ENCODE measurements at places on chromosomes 4 and X.

- DNase-seq = no peak
These were observed 1122.9 kb upstream of the PCDH10 start for GRCh38 chr4:132026166-132026565.

DNA sequence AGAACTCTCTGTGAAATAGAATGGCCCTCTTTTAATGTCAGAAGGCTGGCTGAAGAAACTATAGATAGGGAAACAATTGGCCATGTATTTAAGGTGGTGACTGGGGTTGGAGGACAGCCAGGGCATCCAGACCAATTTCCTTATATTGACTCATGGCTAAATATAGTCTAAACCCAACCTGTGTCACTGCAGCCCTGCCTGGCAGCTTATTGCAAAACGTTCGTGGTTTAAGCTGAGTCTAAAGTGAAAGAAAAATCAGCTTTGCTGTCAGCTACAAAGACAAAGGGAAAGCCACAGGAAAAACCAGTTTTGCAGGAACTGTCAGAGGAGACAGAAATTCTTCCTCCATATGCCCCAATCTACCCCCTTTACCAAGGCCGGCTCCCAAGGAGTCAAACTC, 902.8 kb upstream of the NDST4 start:
- DNase-seq = no peak

DNA sequence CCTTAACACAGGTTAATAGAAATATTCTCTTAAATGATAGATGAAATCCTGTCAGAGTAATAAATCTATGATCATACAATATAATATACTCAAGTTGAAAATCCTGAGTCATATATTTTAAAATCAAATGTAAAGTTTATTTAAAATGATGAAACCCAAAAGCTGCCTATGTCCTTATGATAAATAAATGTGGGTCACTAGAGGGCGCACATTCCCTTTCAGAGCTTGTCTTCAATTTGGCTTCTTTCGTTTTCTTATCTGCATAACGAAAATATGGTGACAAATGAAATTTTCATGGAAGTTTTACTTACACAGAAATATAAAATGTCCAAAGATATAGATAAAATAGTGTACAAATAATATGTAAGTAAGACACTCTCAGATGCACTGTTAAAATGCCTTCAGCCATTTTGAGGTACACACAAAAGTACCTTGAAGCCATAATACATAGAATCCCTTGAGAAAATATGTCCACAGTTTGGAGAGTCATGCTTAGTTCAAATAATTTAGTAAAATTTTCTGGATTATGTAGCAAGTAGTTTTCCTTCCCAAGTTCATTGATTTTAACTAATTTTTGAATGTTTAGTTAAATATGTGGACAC, 680.4 kb downstream of the DMD start:
- DNase-seq = no peak

DNA sequence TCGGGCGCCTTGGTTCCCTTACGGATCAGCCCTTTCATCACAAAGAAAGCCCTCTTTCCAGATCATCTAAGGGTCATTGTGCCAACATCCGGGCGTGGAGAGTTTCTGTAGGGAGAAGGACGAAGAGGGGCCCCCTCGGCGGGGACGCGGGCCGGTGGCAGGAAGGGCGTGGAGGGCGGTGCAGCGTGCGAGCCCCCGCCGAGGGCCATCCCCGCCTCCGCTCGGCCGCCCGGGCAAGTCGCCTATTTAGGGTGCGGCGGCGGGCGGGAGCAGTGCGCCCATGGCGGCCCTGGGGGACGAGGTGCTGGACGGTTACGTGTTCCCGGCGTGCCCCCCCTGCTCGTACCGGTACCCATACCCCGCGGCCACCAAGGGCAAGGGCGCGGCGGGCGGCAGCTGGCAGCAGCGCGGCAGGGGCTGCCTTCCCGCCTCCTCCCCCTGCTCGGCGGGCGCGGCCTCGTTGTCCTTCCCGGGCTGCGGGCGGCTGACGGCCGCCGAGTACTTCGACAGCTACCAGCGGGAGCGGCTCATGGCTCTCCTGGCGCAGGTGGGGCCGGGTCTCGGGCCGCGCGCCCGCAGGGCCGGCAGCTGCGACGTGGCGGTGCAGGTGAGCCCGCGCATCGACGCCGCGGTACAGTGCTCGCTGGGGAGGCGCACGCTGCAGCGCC, at the start of gene ZAR1:
Gene ZAR1 (plus strand): TSS at position 241 of the 668 bp plus-strand sequence. CDS start 40 bp downstream, at position 281.
- no peak for DNase-seq

DNA sequence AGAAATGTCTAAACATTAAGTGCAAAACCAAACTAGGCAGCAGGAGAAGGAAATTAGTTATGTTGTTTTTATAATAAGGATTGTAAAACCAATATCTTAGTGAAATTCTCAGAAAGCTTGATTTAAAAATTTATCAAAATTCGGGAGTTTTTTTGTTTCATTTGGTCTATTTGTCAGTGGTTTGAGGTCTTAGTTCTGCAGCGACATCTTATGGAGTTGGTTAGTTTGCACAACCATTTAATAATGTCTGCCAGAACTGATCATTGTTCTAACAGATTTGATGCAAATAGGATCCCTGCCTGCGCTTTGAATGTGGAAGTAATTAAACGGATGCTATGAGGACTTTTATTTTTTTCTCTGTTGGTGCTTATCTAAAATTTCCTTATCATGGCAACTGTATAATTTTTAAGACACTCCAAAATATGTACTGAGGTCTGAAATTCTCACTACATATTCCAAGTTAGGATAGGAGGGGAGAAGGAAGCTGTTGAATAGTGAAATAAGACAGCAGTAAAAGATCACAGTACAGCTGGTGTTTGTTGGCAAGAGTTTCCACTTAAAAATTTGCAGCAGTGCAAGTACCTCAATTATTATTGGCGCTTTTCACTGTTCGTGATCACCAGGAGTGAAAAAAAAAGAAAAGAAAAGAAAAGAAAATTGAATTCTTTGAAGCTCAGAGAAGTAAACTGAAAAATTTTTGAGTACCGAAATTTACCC, 2521.4 kb downstream of the ARAP2 start:
- DNase-seq = no peak

GRCh38 chrX:101057093-101057714, 5.3 kb upstream of the TRMT2B start:
- no peak for DNase-seq

- no peak for DNase-seq
These were observed 13.6 kb downstream of the MFAP3L start for GRCh38 chr4:170012629-170012958.
